ENCODE measurements at places on chromosomes 2 and 18. TPM values are rescaled to one million over a fixed set of nuclear protein-coding genes. Genes with fewer than 3 reads are reported as not detected.
A peak's percentile ranks its signal among the peaks of the same experiment; 100 is the strongest.

GRCh38 chr18:13363359-13363758, 144.8 kb downstream of the LDLRAD4 start:
- no peak overlapping the region for H3K4me3 ChIP-seq
- H3K36me3 ChIP-seq, result no peaks in the 10 kb centered on the region
- DNase-seq, result no peak
- H3K27me3 ChIP-seq, result peaks cover 42% of the 10 kb centered on the region
- no peaks in the 10 kb centered on the region for H3K4me1 ChIP-seq
- no peak overlapping the region for H3K27ac ChIP-seq

DNA sequence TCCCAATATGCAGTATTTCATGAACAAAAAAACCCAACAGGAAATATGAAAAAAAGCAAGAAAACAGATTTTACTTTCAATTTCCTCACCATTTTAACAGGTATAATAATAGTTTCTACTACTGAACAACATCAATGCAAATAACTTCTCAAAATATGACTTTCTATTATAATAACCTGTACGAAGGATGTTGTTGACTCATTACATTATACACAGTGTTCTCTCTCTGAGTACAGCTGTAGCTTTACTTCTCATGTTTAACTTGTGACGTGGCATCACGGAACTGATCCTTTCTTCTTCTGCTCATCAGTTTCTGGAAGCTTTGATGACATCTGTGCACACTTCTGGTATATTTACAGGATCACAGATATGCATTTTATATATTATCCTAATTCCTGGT, 40.0 kb downstream of the FAM228A start:
- DNase-seq, result no peak
- H3K27ac ChIP-seq, result no peak overlapping the region
- H3K4me1 ChIP-seq, result no peaks in the 10 kb centered on the region
- no peaks in the 10 kb centered on the region for H3K27me3 ChIP-seq

- H3K27ac ChIP-seq, result no peak overlapping the region
- no peaks in the 10 kb centered on the region for H3K27me3 ChIP-seq
- no peak for DNase-seq
- H3K36me3 ChIP-seq, result no peaks in the 10 kb centered on the region
- H3K4me1 ChIP-seq, result no peaks in the 10 kb centered on the region
Measured at GRCh38 chr2:18752022-18752493, 162.7 kb upstream of the NT5C1B start.

DNA sequence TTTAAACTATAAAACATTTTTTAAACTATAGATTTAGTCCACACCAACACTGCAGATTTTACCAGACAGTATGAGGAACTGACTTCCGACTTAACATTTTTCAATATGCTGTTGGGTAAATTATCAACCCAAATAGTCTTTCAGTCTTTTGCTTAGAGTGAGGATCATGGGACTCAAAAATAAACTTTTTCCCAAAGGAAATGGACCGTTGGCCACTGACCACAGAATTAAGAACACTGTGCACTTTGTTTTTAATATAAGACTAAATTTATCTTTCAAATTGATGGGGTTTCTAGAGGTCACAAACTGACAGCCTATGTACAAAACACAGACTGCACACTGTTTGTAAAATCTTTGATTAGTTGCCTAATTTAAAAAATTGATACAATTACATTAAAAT, 44.9 kb downstream of the FIGN start:
- no peak for DNase-seq
- no peak overlapping the region for H3K4me3 ChIP-seq
- peaks cover 14% of the 10 kb centered on the region for H3K4me1 ChIP-seq
- H3K27ac ChIP-seq, result no peak overlapping the region

- no peak overlapping the region for H3K27ac ChIP-seq
- no peak for DNase-seq
- H3K27me3 ChIP-seq, result no peaks in the 10 kb centered on the region
- H3K4me1 ChIP-seq, result no peaks in the 10 kb centered on the region
- no peak overlapping the region for H3K4me3 ChIP-seq
Measured at GRCh38 chr18:8373486-8373885, 235.8 kb upstream of the RAB12 start.

DNA sequence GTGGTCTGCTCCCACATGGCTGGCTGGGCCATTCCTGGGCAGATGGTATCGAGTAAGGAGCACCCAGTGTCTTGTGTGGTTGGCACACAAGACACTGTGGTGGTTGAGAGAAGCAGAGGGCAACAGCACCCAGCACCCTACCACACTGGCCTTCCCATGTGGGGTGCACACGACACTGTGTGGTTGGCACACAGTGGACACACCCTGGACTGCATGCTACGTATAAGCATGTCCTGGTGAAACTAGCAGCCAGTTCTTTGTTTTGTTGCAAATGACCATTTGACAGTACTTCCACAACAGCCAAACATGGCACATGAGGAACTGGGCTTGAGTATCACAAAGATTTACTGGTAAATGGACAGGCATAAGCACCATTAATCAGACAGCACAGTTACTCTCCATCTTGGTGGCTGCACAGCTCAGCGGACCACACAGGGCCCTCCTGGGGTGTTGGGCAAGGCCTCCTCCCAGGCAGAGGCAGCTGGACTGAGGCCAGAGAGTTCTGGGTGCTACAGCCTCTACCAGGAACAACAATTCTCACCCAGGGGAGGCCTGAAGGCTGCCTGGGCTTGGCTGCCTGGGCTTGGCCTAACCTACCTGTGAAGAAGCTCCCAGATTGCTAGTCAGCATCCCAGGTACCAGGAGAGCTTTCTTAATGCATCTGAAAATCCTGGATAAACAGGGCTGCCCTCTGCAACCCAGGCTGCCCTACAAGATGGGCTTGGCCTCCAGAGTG, 59.3 kb upstream of the ALPP start:
- DNase-seq, result no peak
- no peaks in the 10 kb centered on the region for H3K4me1 ChIP-seq
- no peaks in the 10 kb centered on the region for H3K27me3 ChIP-seq
- H3K27ac ChIP-seq, result no peak overlapping the region

DNA sequence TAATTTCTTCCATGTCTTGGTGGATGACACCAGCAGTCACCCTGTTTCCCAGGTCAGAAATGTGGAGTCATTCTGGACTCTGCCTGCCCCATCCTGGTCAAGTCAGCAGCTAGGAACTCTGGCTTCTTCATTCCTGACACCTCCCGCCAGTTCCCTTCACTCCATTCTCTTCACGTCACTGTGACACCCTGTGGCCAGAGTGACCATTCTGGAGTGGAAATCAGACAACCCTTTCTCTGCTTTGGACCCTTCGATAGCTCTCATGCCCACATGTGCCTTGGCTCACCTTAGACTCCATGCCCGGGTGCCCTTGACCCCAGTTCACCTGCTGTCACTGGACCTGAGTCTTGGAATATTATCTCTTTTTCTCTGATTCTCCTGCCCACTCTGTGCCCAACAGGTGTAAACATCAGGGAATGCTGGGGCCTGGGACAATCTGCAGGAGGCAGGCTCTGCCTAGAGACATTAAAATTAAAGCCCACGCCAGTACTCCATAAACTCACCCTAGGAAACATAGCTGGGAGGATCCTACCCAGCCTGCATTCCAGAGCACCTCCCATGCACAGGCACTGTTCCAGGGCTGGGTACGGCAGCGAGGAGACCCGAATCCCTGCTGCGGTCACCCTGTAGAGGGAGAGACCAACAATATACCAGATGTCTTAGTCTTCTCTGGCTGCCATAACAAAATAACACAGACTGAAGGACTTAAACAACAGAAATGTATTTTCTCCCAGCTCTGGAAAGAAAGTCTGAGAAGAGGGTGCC, 41.1 kb upstream of the FAHD2A start:
- no peak for DNase-seq
- no peaks in the 10 kb centered on the region for H3K4me1 ChIP-seq
- no peak overlapping the region for H3K27ac ChIP-seq
- no peaks in the 10 kb centered on the region for H3K36me3 ChIP-seq
- peaks cover 80% of the 10 kb centered on the region for H3K27me3 ChIP-seq

GRCh38 chr2:172215172-172215935, 112.7 kb upstream of the DLX2 start:
- no peaks in the 10 kb centered on the region for H3K4me1 ChIP-seq
- no peak overlapping the region for H3K4me3 ChIP-seq
- no peak for DNase-seq
- no peaks in the 10 kb centered on the region for H3K36me3 ChIP-seq
- no peaks in the 10 kb centered on the region for H3K27me3 ChIP-seq

SCN2A gene
- total RNA-seq, result 0.07 TPM

- H3K36me3 ChIP-seq, result no peaks in the 10 kb centered on the region
- H3K4me1 ChIP-seq, result no peaks in the 10 kb centered on the region
- H3K27ac ChIP-seq, result no peak overlapping the region
- no peak overlapping the region for H3K4me3 ChIP-seq
Measured at GRCh38 chr2:48200620-48201293, 294.5 kb upstream of the FBXO11 start.

ANKRD30BL gene
- not detected for total RNA-seq

GRCh38 chr18:57004366-57005121, 142.3 kb upstream of the BOD1L2 start:
- peaks cover 34% of the 10 kb centered on the region for H3K4me1 ChIP-seq
- no peaks in the 10 kb centered on the region for H3K36me3 ChIP-seq
- peak overlapping the region; percentile 87 for H3K27ac ChIP-seq
- peak overlapping the region; percentile 39 for H3K4me3 ChIP-seq

GRCh38 chr2:135494917-135495316, 36.1 kb downstream of the ZRANB3 start:
- H3K36me3 ChIP-seq, result no peaks in the 10 kb centered on the region
- H3K27ac ChIP-seq, result no peak overlapping the region
- no peaks in the 10 kb centered on the region for H3K4me1 ChIP-seq
- no peaks in the 10 kb centered on the region for H3K27me3 ChIP-seq

DNA sequence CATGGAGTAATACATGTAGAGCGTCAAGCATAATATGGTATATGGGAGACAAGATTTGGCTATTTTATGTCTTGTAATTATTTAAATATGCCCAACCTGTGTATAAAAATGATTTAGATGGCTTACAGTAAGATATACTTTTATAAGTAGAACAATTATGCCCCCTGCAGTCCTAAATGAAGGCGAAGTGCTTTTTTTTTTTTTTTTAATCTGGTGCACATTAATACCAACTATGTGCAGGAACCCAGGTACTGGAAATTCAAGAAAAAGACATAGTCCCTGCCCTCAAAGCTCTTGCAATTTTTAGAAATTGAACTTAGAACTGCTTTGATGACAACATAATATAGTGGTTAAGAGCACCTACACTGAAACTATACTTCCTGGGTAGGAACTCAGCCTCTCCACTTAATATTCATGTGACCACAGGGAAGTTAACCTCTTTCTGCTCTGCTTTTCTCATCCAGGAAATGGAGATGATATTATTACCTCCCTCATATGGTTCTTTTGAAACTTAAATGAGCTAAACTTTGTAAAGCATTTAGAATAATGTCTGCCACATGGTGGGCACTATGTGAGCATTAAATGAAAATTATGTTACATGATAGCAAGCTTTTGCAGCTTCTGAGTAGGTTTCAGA, 38.1 kb downstream of the AFTPH start:
- no peaks in the 10 kb centered on the region for H3K27me3 ChIP-seq
- H3K4me3 ChIP-seq, result no peak overlapping the region
- DNase-seq, result no peak
- H3K36me3 ChIP-seq, result no peaks in the 10 kb centered on the region
- H3K4me1 ChIP-seq, result no peaks in the 10 kb centered on the region
- no peak overlapping the region for H3K27ac ChIP-seq

- H3K4me1 ChIP-seq, result no peaks in the 10 kb centered on the region
- H3K27ac ChIP-seq, result no peak overlapping the region
- H3K36me3 ChIP-seq, result no peaks in the 10 kb centered on the region
- DNase-seq, result no peak
- H3K27me3 ChIP-seq, result peaks cover 69% of the 10 kb centered on the region
- H3K4me3 ChIP-seq, result no peak overlapping the region
Measured at GRCh38 chr2:236608188-236608525, 38.5 kb downstream of the ACKR3 start.

CNDP1 gene
- total RNA-seq, result not detected

DSG1 gene
- not detected for total RNA-seq

- H3K4me1 ChIP-seq, result peaks cover 19% of the 10 kb centered on the region
- no peaks in the 10 kb centered on the region for H3K27me3 ChIP-seq
- no peak for DNase-seq
- H3K36me3 ChIP-seq, result no peaks in the 10 kb centered on the region
Measured at GRCh38 chr2:157327200-157327599, 1.6 kb upstream of the ERMN start.

CYS1 gene
- 4.8 TPM for total RNA-seq

GRCh38 chr2:127877626-127878025, 8.1 kb downstream of the AMMECR1L start:
- peaks cover 41% of the 10 kb centered on the region for H3K36me3 ChIP-seq
- DNase-seq, result no peak
- no peaks in the 10 kb centered on the region for H3K27me3 ChIP-seq
- no peak overlapping the region for H3K27ac ChIP-seq
- no peak overlapping the region for H3K4me3 ChIP-seq

DNA sequence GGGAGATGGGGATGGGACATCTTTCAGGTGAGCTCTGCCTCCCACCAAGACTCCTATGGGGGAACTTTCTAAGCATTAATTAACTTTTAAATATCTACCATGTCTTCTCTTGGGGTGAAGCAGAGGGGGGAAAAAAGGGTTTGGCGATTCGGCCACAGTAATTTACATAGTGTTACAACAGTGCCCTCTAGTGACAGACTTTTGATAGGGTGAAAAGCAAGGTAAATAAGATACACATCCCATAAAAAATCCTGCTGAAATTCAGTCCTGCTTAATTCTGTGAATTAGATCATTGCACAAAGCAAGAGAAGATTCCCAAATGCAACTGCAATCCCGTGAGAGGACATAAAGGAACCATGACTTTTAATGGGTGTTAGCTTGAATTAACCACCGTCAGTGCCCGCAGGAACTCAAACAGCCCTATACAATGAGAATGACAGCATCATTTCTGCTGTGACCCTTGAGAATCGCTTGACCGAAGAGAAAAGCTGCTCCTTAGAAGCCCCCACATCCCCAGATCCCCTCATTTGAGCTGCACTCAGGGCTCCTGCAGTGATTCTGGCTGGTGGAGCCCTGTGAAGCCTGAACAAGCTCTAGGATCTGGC, 32.8 kb downstream of the FAM124B start:
- H3K4me3 ChIP-seq, result no peak overlapping the region
- H3K36me3 ChIP-seq, result no peaks in the 10 kb centered on the region
- H3K27me3 ChIP-seq, result no peaks in the 10 kb centered on the region
- no peak overlapping the region for H3K27ac ChIP-seq

- H3K4me1 ChIP-seq, result no peaks in the 10 kb centered on the region
- DNase-seq, result no peak
- peaks cover 75% of the 10 kb centered on the region for H3K27me3 ChIP-seq
- no peaks in the 10 kb centered on the region for H3K36me3 ChIP-seq
Measured at GRCh38 chr2:74564222-74564621, 9.7 kb downstream of the DOK1 start.

KCNK3 gene
- not detected for total RNA-seq

GRCh38 chr2:218370410-218371063, 11.5 kb upstream of the SLC11A1 start:
- no peak for DNase-seq
- H3K27ac ChIP-seq, result no peak overlapping the region

DNA sequence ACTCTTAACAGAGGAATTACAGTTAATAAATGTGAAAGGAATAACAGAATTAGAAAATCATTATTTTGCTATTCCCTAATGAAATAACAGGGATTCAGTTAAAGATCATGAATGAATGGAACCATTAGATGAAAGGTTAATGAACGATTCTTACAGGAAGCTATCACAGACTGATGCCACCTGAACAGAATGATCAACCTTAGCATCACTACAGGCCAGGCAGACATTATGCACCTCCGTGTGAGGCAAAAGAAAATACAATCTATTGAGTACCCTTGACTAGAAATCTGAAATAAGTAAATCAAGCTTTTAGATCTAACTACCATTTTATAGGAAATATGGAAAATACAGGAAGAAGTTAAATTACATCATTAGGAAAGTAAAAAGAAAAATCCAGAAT, 10.4 kb downstream of the ROCK1 start:
- peaks cover 35% of the 10 kb centered on the region for H3K4me1 ChIP-seq
- DNase-seq, result no peak
- no peaks in the 10 kb centered on the region for H3K27me3 ChIP-seq
- H3K36me3 ChIP-seq, result no peaks in the 10 kb centered on the region
- H3K4me3 ChIP-seq, result no peak overlapping the region

All from Calu3 (cell line).